ENCODE measurements at places on chromosomes 6 and 20.

GRCh38 chr20:24049081-24049480 is 60.5 kb upstream of the GGTLC1 start:
- DNase-seq, result no peak

DNA sequence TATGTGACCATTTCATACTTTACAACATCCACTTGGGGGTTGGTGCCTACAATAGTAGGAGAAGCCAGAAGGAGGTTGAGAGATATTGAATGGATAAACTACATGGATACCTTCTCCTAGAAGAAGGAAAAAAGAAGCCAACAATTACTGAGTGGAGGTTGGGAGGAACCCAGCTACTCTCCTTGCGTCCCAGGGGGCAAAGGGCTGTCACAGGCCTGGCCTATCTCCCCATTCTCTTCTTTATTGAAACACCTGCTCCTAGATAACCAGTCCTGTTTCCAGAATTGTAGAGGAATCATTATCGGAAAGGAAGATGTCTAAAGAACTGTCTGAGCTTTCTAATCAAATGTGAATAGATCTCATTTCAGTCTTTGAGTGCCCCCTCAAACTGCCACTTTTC is 115.1 kb downstream of the MAP7 start:
- DNase-seq, result no peak

DNA sequence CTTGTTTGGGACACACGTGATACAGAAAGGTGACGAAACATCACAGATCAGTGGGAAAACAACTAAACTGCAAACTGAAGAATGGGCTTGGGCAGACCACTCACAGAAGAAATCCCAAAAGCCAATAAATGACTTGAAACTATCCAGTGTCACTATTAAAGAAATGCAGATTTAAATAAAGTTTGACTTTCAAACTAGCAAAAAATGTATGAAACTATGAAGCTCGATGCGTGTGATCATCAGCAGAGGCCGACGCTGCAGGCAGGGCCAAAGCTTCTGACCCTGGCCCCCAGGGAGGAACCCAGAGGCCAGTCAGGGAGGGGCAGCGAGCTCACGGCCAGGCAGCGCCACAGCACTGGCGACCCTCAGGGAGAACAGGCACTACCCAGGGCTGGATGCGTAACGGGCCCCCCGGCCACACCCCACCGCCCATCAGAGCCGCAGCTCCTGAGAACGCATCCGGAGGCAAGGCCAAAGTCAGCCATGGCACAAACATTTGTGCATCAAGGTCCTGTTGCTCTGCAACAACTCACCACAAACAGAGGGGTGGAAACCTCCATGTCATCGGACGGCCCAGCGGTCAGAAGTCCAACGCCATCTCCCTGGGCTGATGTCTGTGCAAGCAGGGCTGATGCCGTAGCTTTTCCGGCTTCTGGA is 94.1 kb downstream of the YTHDF1 start:
- DNase-seq, result no peak

DNA sequence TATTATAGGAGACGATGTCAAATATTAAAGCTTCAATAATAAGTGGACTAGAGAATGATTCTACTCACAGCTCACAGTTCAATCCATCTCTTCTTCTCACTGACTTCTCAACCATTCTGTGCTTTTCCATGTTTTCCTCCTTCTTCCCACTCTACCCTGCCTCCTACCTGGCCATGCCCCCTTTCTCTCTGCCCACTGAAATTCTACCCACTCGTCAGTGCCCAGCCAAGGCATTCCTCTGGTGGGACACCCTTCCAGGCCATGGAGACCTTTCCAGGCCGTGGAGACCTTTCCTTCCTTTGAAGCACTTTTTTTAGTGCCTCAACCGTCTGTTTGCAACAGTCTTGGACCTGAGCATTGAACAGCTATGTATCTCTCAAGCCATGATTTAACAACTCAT is 18.5 kb downstream of the BACH2 start:
- no peak for DNase-seq

- no peak for DNase-seq
Measured at GRCh38 chr6:87483929-87484328, 11.2 kb downstream of the SLC35A1 start.

GRCh38 chr6:31585491-31585890 is 586 bp upstream of the LST1 start:
- no peak for DNase-seq

- no peak for DNase-seq
Measured at GRCh38 chr6:142960098-142960497, 15.1 kb upstream of the HIVEP2 start.

- no peak for DNase-seq
Measured at GRCh38 chr6:164628302-164628931, 681.0 kb downstream of the C6orf118 start.

DNA sequence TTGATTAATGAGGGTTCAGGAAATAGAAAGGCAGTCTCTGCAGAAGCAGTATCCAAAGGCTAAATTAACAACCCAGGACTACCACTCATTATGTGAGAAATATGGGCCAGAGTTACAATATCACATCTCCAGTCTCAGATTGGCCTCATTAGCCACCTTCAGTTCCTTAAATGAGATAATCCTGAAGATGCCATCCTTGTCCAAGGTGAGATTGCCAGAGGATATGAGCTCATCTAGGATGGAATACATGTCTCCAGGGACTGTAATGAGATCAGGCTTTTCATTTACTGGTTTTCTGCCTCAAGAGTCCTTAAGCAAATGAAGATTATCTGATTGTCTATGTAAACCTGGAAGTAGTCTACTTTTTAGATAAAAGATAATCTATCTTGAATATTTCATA is 196.3 kb downstream of the FUT9 start:
- DNase-seq, result no peak

- no peak for DNase-seq
Measured at GRCh38 chr6:143449714-143450452, 612 bp downstream of the ADAT2 start.

- DNase-seq, result no peak
Measured at GRCh38 chr20:35478804-35479472, 23.5 kb downstream of the CEP250 start.

DNA sequence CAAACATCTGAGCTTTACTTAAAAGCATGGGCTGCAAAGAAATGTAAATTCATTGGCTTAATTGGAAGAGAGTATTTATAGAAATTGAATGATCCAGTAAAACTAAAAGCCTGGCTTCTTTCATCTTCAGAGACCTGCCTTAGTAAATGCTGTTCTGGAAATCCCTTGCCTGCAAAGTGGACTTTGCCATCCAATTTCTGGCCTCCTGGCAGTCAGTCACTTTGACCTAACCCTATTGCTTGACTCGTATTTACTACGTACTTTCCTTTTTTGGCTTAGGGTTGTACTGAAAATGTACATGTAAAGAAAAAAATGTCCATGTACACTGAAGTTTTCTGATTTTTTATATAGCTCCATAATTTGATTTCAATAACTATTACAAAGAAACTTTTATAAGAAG is 47.1 kb downstream of the E2F3 start:
- no peak for DNase-seq

- no peak for DNase-seq
Measured at GRCh38 chr6:95208621-95209020, 368.7 kb upstream of the MANEA start.

DNA sequence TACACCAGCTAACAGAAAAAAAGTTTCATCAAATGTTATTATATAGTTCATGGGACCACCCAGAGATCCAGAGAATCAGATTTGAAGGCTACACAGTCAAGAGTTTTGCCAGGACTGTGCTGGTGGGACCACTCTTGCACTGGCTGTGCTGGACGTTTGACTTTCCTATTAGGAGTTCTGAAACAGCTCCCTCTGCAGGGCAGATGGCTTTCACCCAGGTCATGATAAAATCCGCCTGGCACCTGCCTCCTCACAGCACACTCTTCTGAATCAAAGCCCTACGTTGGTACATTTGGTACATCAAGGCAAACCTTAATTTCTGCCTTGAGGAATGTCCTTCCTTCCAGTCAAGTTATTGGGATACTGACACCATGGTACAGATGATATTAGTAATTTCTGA is 302.1 kb downstream of the ZNF217 start:
- DNase-seq, result no peak

- no peak for DNase-seq
Measured at GRCh38 chr6:117509021-117509420, 26.5 kb downstream of the DCBLD1 start.

DNA sequence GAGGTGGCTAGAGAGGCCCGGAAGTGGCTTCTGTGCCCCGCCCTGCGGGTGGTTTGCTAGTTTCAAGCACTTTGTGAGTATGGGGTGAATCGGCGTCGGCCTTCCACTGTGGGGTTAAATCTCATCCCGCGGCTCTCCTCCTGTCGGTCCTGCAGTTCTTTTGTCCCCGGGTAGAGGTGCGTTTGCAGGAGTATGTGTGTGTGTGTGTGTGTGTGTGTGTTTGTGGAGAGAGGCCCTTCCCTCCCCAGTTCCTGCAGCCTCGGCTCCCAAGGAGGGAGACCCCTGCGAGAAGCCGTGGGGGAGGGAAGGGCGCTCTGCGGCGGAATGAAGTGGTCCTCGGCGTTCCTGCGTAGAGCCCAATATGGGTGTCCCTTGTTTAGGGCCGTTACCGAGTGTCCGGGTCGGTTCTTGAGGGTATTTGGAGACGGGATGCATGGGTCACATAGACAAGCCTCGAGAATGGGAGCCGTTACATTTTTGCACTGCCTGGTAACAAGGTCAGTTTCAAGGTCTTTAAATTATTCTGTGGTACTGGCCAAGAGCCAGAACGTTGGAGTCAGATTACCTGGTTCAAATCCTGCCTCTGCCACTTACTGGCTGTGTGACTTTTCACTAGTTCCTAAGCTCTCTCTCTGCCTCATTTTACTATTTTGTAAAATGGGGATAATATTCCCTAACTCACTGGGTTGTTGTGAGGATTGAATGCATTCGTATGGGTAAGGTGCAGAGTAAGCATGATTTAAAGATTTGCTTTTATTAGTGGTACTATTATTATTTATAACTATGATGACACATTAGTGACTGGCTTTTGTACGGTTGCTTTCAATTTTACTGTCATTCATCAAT is at the start of gene ZKSCAN3:
Gene ZKSCAN3, plus strand, starts transcription at position 56 of the 846 bp plus-strand sequence. CDS start 9,640 bp downstream, outside the sequence.
- DNase-seq, result peak; percentile 52

DNA sequence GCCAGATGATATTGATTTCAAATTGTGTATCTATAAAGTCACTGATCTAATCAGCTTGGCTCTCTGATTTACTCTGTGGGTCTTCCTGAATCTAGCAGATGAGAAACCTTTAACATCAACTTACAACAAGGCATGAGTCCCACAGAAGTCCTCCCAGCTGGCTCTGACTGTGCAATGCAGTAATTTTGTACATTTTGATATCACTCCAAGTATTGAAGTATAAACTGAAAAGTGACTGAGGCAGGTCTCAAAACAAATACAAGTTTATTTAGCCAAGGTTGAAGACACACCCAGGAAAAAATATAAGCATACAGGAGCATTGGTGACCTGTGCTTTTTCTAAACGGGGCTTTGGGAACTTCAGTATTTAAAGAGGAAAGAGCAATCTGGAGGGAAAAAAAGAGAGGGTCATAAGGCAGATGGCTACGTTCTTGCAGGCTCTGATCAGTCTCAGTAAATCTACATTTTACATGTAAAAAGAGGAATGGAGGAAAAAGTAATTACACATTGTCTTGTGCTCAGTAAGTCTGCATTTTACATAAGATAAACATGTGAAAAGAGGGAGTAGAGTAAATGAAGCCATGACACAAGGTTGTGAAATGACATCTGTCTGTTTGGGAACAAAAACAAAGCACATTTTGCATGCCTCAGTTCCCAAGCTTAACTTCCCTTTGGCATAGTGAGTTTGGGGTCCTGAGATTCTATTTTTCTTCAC is 59.5 kb downstream of the CRYBG1 start:
- DNase-seq, result no peak

- DNase-seq, result no peak
Measured at GRCh38 chr20:35702051-35702823, 3.0 kb downstream of the ROMO1 start.

- no peak for DNase-seq
Measured at GRCh38 chr6:107083047-107083768, 32.1 kb downstream of the BEND3 start.

DNA sequence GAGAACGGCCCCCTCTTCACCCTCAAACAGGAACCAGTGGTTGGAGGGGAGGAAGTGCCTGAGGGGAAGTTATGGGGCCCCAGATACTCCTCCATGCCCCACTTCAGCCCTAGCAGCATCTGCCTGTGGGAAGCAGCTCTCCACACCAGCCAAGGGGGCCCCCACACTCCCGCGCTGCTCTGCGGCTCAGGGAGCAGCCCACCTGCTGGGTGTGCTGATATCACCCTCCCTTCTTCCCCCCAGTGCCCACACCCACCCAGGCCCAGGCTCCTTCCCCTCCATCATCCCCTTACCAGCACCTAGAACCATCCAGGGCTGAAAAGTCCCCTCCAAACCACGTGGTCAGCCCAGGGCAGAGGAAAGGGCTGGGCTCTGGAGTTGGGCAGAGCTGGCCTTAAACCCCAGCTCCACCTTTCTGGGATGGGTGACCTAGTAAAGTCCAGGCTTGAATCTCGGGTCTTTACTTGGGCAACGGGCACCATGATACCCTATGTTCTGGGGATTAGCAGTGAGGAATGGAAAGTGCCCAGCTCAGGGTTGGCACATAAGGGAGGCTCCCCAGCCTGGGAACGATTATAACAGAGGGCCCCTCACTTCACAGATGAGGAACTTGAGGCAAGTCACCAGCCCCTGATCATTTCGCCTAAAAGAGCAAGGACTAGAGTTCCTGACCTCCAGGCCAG is 663 bp downstream of the LST1 start:
- DNase-seq, result no peak

DNA sequence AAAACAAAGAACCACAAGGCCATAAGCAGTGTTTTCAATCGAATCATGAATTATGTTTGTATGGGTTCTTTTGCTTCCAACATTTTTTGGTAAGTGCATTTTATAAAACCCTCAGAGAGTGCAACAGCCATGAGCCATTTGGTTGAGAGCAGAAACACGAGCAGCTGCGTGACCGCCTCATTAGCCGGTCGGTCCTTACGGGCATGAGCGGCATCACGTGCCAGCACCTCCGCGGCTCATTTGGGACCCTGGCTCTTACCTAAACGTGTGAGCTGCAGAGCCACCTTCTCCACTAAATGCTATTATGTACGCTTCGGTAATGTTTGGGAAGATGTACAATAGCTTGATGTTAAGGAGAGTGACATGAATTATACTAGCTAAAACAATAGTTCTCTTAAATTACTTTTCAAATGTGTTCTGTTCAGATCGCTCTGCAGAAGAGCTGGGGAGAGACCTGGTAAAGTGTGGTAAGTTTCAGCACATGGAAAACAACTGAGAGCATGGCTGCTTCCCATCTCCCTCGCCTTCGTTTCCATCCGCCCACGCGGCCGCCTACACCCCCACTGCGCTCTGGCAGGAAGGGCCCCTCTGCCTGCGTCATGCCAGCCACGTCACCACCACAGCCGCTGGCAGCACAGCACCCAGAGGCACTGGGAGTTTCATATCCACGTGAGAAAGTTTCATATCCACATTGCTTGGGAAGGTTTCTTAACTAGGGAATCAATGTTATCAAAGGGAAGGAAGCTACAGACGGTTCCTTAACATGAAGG is 23.7 kb upstream of the PDE10A start:
- DNase-seq, result no peak

GRCh38 chr20:41089555-41089954 is 47.8 kb upstream of the PLCG1 start:
- no peak for DNase-seq

DNA sequence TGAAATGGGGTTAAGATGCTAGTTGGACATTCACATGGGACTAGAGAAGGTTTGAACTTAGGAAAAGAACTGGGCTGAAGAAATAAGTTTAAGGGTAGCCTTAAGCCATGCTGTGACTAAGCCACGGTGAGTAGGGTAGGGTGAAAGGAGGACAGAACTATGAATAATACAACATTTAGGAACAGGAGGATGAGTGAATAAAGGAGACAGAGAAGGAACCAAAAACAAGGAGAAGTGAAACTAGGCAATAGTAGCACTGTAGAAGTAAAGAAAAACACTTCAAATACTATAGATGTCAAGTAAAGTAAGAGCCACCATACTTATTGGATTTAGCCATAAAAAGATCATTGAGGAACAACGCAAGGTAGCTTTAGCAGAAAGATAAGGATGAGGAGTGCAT is 111.2 kb downstream of the KCNQ5 start:
- no peak for DNase-seq
